ENCODE measurements at places on chromosomes 5 and 9.

DNA sequence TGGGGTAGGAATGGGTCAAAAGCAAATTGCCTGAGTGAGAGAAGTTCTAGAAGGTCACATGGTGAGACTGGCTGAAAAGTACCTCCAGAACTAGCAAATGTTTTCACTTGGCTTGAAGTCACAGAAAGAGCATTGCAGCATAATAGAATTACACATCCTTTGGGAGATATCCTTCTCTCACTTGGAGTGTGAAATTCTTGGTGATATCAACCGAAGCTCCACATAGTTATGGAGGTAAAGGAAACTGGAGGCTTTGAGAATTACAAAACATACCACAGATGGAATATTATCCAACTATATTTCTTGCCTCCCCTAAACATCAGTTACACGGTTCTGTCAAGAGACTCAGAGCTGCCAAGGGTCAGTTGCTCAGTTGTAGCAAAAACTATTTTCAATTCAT, 182.4 kb downstream of the SEMA5A start:
- no peak for DNase-seq

DNA sequence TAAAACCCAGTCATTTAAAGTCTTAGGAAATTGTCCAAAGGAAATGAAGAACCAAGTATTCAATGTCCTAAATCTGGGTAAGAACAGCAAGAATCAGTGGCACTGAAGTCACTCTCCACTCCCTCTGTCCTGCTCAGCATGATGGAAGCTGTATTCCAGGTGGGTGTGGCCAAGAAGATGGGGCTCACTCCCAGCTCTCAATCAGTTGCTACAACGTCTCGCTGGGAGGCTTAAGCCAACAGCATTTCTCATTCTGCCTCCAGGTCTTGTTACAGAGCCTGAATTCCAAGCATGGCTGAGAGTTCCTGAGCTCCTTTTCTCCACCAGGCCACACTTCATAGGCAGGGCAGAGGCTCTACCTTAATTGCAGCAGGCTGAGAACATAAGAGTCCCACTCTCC, 41.2 kb upstream of the TRIO start:
- DNase-seq = no peak

DNA sequence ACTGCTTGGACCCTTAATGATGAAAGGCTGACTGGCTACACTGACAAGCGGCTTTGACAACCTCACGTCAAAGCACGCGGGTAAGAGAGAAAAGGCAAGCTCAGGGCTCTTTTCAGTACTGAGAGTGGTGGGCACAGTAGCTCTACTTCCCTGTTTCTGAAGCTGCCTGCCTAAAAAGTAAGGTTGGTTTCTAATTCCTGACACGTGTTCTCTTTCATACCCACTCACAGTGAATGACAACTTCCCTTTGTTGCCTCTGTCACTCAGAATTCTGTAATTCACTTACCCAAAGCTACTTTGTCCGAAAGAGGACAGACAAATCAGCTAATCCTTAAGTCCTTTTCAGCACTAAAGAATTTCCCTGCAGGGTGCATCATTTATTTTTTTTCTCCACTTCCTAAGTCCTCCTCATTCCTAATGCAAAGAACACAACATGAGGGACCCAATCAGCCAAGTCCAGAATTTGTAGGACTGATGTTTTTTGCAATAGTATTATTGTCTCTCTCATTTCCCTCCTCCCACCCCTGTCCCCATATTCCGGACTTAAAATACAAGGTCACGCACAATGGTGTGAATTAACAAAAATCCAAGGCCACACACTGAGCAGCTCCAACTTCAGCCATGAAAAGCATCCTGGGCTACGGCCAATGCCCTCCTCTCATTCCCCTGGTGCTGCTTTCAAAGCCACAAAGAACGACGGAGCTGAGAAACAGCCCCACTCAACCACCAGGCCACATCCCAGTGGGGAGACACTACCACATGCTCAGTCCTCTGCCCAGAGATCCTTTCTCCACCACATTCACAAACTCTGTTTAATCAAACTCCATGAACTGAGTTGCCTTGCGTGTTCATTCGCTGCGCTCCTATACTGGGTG, 221.0 kb downstream of the TSSK1B start:
- no peak for DNase-seq

GRCh38 chr5:159928122-159928909, 12.0 kb downstream of the ADRA1B start:
- DNase-seq = no peak

- DNase-seq = no peak
Observed at GRCh38 chr5:80978772-80979317, 18.7 kb downstream of the RASGRF2 start.

DNA sequence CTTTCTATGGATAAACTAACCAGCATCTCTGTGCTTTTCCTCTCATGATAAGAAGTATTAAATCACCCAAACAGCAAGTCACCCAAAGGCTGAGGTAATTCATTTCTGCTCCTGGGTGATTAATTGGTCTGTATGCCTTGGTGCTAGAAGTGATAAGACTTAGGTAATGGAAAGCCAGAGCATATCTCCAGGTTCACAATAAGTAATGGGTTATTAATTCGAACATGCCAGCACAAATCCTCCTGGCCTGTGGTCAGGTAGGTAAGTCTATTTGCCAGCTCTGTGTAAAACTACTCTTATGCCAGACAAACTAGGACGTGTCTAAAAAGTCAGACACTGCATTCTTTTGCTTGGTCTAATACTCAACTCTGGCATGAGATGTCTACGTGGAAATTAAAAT, 11.2 kb upstream of the ENC1 start:
- DNase-seq = no peak

- no peak for DNase-seq
Observed at GRCh38 chr5:130836729-130837649, 328.1 kb downstream of the HINT1 start.

DNA sequence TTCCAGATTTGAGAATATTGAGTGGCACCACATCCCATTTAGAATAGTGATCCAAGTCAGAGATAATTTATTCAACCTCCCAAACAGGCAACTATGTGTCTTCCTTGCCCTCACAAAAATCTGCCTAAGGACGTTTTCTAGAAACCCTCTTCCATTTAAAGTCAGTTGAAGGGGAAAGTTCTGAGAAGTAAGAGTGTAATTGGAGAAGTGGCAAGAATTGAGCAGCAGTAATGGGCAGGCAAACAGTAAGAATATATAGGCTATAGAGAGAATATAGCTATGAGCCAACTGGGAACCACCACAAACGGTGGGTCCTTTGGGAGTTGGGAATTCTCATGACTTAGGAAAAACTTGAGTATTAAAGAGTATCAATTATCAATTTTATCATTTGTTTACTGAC, 31.1 kb upstream of the CETN3 start:
- no peak for DNase-seq

DNA sequence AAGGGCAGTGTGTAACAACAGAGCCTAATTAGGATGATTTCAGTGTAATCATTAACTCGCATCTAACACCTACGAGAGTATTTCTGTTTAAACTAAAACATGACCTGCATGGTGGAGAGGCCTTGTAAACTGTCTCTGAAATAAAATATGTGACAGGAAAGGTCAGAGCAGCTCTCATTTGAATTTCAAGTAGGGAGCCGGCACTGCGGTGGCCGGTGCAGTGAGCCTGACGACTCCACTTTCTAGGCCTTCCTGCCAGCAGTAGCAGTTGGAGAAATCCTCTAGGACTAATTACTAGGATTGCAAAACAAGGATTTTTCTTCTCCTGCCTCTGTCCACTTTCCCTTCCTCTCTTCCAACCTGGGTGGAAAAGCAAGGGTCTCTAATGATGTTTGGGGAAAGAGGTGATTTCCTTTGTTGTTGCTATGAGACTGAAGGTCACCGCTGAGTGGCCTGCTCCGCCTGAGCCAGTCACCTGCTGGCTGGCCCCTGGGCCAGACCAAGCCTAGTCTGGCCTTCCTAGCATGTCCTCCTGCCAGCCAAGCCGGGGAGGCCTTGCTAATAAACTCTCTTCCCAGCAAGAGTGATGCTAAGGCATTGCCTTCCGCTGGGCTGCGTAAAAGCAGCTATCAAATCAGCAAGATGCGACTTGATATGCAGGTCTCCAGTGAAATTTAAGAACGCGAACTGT, 245.7 kb downstream of the PSAT1 start:
- no peak for DNase-seq

DNA sequence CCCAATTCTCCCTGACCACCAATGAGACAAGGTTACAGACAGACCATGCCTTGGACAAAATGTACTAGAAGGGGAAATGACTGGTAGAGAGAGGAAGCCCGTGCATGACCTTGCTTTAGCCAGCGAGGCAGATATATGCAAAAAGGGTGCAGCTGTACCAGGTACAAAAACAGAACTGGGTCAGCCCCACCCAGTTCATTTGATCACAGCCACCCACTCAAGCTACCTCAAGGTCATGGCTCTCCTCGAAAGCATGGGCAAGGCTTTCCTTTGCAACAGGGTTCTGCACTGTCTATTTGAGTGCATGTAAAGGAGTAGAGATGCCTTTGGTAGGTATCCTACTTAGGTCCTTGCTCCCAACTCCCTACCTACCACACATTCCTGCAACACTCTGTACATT, 33.3 kb downstream of the TLE1 start:
- DNase-seq = no peak

DNA sequence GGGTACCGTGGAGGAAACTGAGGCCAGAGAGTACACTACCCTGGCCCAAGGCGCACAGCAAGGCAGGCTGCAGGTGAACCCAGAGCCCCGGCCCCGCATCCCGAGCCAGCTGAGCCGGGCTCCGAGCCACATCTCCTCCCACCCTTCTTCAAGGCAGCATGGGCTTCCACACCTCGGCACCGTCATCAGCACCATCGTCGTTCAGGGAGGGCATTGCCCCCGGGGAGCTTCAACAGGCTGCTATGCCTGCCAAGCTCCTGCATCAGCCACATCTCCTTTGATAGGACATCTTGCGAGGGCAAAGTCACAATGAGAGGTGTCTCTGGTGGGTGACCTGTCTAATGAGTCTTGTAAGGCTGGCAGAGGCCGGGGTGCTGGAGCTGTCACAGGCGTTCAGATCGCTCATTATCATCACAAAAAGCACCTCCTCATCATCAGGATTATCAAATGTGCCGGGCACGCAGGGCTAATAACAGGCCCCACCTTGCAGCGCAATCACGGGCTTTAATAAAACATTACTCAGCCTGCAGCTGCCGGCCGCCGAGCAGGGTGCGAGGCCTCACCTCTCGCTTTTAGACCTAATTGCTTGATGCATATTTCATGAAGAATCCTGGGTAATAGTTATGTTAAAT, 20.0 kb upstream of the SLC25A51 start:
- no peak for DNase-seq

DNA sequence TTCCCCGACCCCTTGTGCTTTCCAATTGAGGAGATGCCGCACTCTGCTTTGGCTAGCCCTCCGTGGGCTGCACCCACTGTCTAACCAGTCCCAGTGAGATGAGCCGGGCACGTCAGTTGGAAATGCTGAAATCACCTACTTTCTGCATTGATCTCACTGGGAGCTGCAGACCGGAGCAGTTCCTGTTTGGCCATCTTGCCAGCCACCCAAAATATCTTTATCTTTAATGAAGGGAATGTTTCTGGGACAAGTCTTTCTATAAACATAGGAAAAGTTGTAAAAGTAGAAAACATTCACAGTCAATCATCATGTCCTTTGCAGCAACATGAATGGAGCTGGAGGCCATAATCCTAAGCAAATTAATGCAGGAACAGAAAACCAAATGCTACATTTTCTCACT, 147.6 kb downstream of the RPS23 start:
- DNase-seq = no peak

DNA sequence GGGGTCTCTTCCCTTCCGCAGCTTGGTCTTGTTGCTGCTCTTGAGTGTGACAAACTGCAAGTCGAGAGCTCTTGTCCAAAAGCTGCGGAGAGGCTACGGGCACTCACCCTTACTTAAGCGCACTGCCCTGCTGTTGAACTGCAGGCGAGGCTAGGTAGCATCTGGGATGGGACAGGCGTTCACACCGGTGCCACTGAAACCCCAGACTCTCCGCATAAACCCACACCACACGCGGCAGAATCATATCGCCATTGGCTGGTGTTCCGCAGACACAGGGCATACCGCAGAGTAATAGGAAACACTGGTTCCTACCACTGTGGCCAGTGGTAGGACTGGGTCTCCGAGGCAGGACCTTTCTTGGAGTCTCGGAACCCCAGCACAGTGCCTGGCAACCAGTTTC, 2.2 kb upstream of the NPR3 start:
- DNase-seq = no peak

GRCh38 chr5:172809774-172810173, 24.3 kb upstream of the ERGIC1 start:
- no peak for DNase-seq
